ENCODE measurements at places on chromosomes 5 and 9. TPM values are rescaled to one million over a fixed set of nuclear protein-coding genes. Genes with fewer than 3 reads are reported as not detected.

- no peak for DNase-seq
Measured at GRCh38 chr5:73957397-73958001, 331.5 kb downstream of the ARHGEF28 start.

DNA sequence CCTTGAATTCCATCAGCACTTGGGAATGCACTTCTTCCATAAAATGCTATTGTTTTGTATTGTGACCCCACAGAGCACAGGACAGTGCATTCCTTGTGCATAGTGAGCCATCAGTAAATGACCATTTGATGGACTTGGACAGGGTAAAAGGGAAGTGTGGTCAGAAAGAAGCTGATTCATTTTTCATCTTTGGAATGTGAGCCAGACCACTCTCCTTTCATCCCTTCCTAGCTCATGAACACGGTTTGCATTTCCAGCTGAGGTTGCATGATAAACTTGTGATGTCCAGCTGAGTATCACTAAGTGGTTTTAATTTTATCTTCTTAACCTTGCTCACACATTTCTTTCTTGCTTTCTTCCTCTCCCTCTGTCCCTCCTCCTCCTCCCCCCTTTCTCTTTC is 101.3 kb downstream of the NUDT12 start:
- no peak for DNase-seq

GRCh38 chr9:84266087-84266561 is 74.4 kb downstream of the SLC28A3 start:
- DNase-seq, result peak; percentile 17

DNA sequence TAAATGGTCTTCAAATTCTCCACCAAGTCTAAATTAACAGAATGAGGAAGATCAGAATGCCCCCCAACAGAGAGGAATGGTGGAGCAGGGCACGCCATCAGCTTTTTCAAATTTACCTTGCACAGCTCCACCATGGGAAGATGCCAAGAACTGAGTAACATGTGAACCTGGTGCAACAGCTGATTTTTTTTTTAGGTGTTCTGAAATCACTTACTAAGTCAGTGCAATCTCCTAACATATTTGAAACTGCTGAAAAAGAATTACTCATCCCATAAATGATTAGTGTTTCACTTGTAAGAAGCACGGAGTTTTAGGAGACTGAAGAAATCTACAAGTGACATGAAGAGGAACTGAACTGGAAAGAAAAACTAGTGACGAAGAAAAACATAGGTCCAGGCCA is 5.1 kb downstream of the TMEM245 start:
- DNase-seq, result no peak

DNA sequence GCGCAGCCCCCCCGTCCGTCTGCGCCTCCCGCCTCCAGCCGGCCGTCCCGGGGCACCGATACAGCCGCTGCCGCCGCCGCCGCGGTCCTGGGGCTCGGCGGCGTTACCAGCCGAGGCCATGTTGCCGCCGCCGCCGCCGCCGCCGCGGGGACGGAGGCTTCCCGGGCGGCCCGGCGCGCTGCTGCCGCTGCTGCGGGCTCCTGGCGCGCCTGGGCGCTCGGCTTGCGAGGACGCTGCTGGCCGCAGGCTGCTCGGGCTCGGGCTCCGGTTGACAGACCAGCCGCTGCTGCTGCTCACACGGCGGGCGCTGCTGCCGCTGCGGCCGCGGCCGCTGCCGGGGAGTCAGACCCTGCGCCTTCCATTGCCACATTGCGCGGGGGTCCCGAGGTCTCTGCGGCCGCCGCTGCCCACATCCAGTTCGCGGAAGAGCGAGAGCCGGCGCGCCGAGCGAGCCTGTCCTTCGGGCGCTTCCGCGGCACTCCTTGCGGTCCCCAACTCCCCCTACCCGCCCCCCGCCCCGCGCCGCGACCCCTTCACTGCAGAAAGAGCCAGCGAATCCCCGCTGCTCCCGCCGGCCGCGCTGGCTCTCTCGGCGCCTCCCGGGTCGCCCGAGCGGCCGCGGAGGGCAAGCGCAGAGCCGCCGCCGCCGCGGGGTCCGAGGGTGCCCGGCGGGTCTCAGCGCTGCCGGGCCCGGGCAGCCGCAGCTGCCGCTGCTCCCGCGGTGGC is 8.4 kb downstream of the PTCH1 start:
- no peak for DNase-seq

DNA sequence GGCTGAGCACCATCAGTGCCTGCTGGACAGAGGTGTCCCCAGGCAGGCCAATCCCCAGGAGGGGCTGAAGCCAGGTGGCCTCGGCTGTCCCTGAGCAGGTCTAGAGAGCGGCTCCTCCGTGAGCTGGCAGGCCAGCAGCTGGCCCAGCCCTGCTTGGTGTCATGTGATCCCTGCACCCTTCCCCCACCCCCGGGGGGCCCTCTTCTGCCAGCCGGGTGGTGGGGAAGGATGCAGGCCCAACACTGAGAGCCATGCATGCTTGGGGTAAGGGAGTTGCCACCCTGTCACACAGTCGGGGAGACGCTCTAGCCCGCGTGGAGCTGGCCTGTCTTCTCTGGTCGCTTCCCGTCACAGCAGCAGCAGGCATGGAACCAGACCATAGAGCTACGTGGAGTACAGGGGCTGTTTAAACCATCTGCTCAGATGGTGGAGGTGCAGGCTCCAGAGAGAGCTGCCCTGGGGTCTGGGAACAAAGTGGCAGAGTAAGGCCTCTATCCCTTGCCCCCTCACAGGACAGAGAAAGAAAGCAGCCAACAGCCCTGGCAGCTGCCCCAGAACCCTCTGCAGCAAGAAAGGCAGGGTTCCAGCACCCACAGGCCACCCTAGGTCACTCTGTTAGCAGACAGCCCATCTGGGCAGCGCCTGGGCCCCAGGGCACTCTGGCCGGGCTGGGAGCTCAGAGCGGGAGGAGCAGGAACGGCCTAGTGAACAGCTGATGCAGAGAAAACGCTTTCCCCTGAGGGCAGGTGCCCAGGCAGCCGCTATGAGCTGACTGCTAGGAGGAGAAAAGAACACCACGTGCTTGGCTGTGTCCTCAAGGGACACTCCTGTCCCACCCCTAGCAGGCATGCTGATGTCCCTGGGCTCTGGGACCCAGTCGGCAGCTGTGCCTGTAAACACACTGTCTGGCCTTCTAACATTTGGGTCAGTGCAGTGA is 6.8 kb downstream of the RALGDS start:
- peak; percentile 75 for DNase-seq

DNA sequence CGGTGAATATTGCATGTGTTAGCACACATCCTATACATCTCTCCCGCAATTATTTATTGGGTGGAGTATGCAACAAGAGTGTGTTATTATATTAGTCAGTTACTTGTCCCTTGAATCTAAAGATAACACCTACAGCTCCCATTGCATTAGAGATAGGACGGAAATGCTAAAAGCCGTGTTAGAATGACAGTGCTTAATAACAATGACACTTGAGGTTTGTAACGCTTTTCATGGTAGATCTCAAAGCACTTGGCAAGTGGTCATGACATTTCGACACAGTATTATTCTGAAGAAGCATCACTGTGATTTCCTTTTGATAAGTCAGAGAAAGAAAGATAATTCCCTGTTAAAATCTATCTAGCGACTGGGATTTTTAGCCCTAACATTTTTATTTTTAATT is 33.4 kb upstream of the TRIO start:
- DNase-seq, result no peak

GRCh38 chr5:140253985-140254384 is 48.9 kb downstream of the PFDN1 start:
- DNase-seq, result no peak

DNA sequence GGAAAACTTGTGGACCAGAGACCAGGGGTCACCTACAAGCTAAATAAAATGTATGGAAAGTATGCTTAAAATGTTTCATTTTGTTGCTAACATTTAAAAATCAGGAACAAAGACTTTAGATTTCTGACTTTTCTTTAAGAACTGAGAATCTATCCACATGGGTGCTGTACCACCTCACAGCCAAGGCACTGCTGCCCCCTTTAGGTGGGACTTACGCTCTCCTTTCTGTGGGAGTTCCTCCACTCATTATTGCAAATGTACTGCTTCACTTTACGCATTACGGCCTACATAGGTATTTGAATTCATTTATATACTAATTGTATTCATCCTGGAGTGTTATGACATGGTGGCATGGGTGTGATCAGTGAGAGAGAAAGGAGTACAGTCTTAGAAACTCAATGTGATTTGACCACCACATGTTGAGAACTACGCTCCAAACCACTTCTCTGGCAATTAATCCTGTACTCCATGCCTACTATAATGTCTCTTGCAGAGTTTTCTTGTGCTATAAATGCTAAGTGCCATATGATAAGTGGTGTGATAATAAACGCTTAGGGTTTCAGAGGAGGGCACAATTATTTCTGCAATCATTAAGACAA is 24.7 kb upstream of the CETN3 start:
- DNase-seq, result peak; percentile 48

DNA sequence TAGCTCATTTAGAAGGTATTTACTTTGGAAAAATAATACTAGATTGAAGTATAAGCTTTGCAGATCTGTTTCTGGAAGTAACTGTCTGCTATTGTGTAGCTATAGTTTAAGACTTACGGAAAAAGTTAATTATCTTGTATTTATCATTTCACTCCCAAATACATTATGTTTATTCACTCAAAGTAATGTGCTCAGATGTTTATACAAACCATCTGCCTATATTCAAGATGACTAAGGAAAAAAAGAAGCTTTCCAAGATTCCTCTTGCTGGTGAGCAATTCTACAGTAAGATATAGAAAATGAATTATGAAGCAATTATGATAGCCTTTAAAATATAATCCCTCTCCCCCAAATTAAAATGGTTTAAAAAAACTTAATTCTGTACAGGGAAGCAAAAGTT is 137.9 kb downstream of the KIAA0825 start:
- DNase-seq, result no peak

DNA sequence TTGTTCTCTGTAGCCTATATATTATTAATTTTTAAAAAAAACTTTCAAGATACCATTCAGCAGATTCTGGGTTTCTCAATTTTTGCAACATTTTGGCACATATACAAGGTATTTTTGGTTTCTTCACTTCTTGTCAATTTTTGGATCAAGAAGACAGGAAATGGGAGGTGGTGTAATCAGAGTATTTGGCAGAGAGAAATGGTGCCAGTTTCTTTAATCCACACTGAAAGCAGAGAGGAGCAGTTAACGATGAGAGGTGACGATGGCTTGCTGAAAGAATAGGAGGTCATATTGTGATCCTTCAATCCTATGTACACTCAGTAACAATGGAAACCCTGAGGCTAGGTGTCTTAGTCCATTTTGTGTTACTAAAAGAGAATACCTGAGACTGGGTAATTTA is 16.4 kb downstream of the NNT start:
- DNase-seq, result no peak

- DNase-seq, result peak; percentile 90
Measured at GRCh38 chr5:150590979-150591695, 49.3 kb upstream of the SYNPO start.

DNA sequence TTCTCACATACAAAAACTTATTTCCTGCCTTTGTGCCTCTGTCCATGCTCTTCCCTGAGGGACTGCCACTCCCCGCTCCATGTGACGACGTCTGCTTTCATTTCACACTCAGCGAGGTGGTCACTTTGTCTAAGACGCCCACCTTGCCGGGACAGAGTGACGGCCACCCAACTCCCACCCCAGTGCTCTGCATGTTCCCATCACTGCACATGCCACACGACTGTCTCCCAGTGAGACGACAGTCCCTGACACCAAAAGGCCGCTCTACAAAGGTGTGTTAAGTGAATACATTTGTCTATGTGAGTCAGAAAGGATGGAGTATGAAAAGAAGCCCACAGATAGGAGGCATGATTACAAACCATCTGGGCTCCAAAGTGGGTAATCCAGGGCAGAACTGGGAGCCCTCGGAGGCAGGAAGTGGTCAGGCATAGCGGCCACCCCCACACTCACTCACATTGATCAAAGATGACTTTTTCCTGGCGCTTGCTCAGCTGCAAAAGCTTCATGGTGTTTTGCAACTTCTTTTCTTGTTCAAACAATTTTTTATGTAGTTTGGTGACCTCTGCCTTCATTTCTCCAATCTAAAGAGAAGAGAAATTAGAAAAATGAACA is 185.8 kb downstream of the CDK5RAP2 start:
- DNase-seq, result no peak

- no peak for DNase-seq
Measured at GRCh38 chr5:119280380-119280779, 75.4 kb upstream of the TNFAIP8 start.

GPSM1 gene
- 27.0 TPM for total RNA-seq

DNAI1 gene
- not detected for total RNA-seq

FOXI1 gene
- total RNA-seq, result not detected

OMD gene
- 18.0 TPM for total RNA-seq

EPB41L4B gene
- 5.8 TPM for total RNA-seq

PRDM9 gene
- total RNA-seq, result not detected

PLAC8L1 gene
- total RNA-seq, result not detected
